ENCODE measurements at places on chromosomes 11 and 22. TPM values are rescaled to one million over a fixed set of nuclear protein-coding genes. Genes with fewer than 3 reads are reported as not detected.

GRCh38 chr11:46890665-46891064, 27.7 kb downstream of the LRP4 start:
- DNase-seq = no peak

Gene OR52H1
- not detected for polyA plus RNA-seq

- no peak for DNase-seq
Measured at GRCh38 chr11:76778874-76779273, 4.3 kb upstream of the TSKU start.

GRCh38 chr22:35959121-35959800, 69.4 kb downstream of the RBFOX2 start:
- no peak for DNase-seq

Gene DESI1
- 27.0 TPM for polyA plus RNA-seq

GRCh38 chr22:38413085-38414008, 41.7 kb downstream of the KCNJ4 start:
- no peak for DNase-seq

Gene TUBA8
- polyA plus RNA-seq = 14.4 TPM

Gene SYCE3
- 2.9 TPM for polyA plus RNA-seq

DNA sequence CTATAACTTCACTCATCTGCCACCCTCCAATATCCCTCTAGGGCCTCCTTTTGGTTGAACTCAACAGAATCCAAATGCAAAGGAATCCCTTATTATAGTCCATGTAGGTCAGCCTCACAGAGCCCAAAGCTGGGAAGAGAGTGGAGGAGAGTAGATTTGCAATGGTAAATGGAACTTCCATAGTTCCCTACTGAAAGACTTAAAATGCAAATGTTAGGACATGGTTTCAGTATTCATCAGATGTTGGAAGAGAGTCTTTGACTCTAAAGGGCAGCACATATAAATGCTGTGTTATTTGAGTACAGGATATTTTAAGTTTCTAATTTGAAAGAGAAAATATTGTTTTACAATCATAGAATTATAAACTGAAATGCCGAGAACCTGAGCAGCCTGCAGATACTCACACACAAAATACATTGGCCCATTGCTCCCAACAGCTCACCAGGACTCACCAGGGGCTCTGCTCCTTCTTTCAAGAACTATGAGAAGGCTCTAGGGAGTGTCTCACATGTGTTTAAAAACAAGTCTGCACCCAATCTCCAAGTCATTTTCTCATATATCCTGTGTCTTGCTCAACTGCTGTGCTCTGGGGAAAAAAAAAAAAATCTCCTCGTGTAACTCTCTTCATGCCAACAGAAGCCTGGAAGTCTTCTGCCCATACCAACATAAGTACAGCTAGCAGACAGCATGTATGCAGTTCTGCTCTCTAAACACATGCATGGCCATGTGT, 39.6 kb downstream of the SYT9 start:
- DNase-seq = no peak

DNA sequence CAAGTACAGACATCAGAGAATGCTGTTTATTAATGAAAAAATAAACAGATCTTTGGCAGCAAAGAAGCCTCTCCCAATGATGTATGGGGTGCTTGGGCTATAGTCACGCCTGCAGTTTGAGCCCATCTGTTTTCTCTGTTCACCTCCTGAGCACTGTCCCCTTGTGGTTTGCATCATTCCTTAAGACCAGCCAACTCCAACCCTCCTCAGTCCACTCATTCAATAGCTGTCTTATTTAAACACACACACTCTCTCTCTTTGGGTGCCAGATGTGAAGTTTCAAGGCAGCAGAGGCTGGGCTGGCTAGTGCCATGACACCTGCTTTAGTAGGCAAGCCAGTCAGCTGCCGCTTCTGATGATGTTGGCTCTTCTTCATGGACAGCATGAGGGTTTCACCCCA, 58.1 kb downstream of the POLD3 start:
- no peak for DNase-seq

Gene CRYBB2
- polyA plus RNA-seq = not detected

- no peak for DNase-seq
Measured at GRCh38 chr11:59216641-59217564, 4.2 kb upstream of the MPEG1 start.
